ENCODE measurements at places on chromosomes 12 and 14. TPM values are rescaled to one million over a fixed set of nuclear protein-coding genes. Genes with fewer than 3 reads are reported as not detected.

DNA sequence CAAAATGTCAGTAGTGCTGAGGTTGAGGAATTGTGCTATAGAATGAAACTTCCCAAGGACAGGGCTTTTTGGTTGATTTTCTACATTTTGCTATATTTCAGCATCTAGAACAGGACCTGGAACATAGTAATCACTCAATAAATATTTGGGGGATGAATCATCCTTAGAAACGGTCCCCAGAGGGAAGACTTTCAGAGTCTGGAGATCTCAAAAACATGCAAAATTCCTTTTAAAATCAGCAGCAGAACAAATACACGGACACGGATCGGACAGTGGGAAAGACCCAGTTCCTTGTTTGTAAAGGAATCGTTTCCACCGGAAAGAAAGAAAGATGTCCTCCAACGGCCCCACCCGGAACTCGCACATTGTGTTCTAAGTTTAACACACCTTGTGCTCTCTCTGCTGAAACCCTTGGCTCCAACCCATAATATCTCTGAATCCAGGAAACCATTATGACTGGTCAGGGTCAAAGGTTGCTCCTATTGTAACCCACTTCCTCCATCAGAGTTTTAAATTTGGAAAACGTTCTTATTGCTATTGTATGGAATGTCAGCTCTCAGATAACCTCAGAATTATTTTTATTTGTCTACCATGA, 617.2 kb downstream of the MED13L start:
- no peak for DNase-seq
- no peak overlapping the region for H3K4me3 ChIP-seq
- no peaks in the 10 kb centered on the region for H3K27me3 ChIP-seq
- no peaks in the 10 kb centered on the region for H3K4me1 ChIP-seq
- no peak overlapping the region for H3K27ac ChIP-seq

FSCB gene
- total RNA-seq = not detected

DNA sequence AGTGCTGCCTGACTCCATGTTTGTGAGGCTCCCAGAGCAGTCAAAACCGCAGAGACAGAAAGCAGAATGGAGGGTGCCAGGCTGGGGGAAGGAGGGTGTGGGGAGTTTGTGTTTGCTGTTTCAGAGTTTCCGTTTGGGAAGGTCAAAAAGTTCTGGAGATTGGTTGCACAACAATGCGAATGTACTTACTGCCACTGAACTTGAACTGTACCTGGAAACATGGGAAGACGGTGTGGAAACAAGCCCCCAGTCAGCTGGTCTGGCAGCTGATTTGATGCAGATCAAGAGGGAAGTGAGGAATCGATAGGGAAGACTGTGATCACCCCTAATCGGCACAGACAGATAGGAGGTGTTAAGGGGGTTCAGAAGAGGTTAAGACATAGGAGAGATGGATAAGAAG, 35.3 kb upstream of the INF2 start:
- no peaks in the 10 kb centered on the region for H3K27me3 ChIP-seq
- no peaks in the 10 kb centered on the region for H3K36me3 ChIP-seq
- H3K4me3 ChIP-seq = no peak overlapping the region
- no peaks in the 10 kb centered on the region for H3K4me1 ChIP-seq
- H3K27ac ChIP-seq = no peak overlapping the region
- DNase-seq = no peak

DNA sequence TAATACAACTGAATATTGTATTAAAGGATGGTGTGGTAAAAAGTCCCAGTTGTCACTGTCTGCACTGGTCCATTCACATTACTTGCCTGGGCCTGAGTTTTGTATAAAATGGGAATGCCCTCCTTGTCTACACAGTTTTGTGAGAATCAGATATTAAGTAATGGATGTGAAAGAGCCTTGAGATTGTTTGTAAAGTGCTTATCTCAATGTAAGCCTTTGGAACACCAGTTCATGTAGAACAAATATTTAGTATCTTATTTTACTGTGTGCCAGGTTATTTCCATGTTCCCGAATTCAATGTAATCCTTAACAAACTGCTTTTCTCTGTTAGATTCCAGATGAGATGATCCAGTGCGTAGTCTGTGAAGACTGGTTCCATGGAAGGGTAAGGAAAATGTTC, 7.5 kb downstream of the UBR7 start:
- H3K27me3 ChIP-seq = no peaks in the 10 kb centered on the region
- peaks cover 21% of the 10 kb centered on the region for H3K36me3 ChIP-seq
- H3K4me3 ChIP-seq = no peak overlapping the region

SERPINA10 gene
- not detected for total RNA-seq

- H3K4me3 ChIP-seq = no peak overlapping the region
- H3K4me1 ChIP-seq = peaks cover 5% of the 10 kb centered on the region
- no peak overlapping the region for H3K27ac ChIP-seq
- H3K36me3 ChIP-seq = no peaks in the 10 kb centered on the region
Observed at GRCh38 chr14:68408680-68409079, 384.2 kb downstream of the ZFP36L1 start.

GRCh38 chr12:132284827-132285741, 44.3 kb downstream of the GALNT9 start:
- H3K4me3 ChIP-seq = no peak overlapping the region
- no peak overlapping the region for H3K27ac ChIP-seq
- peaks cover 1% of the 10 kb centered on the region for H3K27me3 ChIP-seq
- H3K36me3 ChIP-seq = no peaks in the 10 kb centered on the region
- no peak for DNase-seq

EID3 gene
- total RNA-seq = 1.9 TPM

Data from astrocyte (in vitro differentiated cells and primary cell).